ENCODE measurements at places on chromosomes 11 and 22. TPM values are rescaled to one million over a fixed set of nuclear protein-coding genes. Genes with fewer than 3 reads are reported as not detected.

- DNase-seq, result no peak
Measured at GRCh38 chr11:102252339-102252891, 64.9 kb upstream of the BIRC3 start.

The SCN2B gene
- polyA plus RNA-seq, result 3.5 TPM

DNA sequence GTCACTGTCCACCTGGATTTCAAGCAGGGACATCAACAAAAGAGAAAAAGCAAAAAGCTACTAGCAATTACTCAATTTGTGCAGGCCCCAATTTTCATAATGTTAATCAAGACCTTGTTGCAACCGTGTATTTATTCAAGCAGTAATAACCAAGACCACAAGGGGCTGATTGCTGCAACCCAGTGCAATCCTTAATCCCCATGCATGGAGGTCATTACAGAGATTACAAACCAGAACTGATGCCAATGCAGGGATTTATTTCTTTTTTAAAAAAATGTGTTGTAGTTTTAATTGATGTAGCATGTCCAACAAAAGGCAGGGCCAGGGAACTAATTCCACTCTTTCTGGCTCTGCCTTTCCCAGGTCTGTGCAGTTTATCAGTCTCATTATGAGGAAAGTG, 18.4 kb downstream of the TECTA start:
- no peak for DNase-seq

The FAM180B gene
- polyA plus RNA-seq, result 0.24 TPM

DNA sequence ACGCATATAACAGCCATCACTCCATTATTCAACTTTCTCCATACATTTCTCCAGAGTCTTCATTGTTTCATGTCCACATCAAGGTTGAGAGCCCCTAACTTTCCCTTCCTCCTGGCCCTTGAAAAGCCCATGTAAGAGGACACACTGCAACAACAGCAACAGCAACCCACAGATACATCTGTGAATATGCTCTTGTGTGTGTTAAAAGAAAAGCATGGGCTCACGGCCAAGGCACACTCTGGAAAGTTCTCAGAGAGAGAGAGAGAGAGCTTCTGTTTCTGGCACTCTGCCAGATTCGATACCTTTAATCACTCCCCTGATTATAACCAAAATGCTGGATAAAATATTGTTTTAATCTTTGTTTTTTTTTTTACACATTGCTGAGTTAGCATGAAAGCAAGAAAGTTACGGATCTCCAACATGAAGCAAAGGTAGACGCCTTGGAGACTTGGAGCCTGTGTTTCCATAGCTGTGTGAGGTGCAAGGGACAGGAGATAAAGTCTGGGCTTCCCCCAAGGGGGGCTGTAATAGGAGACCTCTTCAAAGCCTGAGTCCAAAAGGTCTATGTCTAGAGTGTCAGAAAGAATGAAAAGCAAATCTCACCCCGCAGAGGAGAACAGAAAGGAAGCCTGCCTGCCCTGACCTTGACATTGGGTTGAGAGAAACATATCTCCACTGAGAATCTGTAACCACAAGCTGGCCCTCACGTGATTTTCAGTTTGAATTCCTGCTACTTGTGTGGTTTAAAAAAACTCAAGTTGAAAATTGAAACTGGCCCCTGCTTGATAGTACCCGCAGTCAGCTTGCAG, 33.7 kb upstream of the MPPED1 start:
- no peak for DNase-seq

The TNRC6B gene
- polyA plus RNA-seq, result 15.7 TPM

All from renal cortex interstitium (tissue), 15 donors.